ENCODE measurements at places on chromosomes 5 and 9.

GRCh38 chr5:139104577-139105276, 93.4 kb downstream of the SIL1 start:
- peak; percentile 68 for DNase-seq

- no peak for DNase-seq
These were observed 498.0 kb downstream of the NR2F1-AS1 start for GRCh38 chr5:93082981-93083380.

- DNase-seq: no peak
These were observed 275.0 kb upstream of the MVB12B start for GRCh38 chr9:126051446-126052130.

- no peak for DNase-seq
These were observed 8.1 kb upstream of the CCL28 start for GRCh38 chr5:43420241-43420640.

- no peak for DNase-seq
These were observed 47.4 kb downstream of the ROR2 start for GRCh38 chr9:91902475-91903125.

GRCh38 chr9:20553558-20554149, 68.6 kb downstream of the MLLT3 start:
- no peak for DNase-seq

DNA sequence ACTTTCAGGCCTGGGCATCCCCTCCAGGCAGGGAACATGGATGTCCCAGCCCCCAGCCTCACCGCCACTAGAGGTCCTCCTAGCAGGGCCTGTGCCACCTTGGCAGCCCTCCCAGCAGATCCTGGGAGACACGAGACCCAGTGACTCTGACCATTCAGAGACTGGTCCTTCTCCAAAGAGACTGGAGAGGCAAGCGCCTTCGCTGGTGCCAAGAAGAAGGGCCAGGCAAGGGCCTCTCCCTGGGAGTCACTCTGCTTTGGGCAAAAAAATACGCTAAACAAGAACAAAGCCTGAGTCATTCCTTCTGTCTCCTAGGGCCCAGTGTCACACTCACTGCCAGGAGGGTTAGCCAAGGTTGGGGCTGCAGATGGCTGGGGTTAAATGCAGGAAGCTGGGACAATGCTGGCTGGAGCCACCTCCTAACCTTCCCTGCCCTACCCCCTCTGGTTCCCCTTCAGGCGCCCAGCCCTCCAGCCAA, 35.3 kb upstream of the SMIM23 start:
- no peak for DNase-seq

DNA sequence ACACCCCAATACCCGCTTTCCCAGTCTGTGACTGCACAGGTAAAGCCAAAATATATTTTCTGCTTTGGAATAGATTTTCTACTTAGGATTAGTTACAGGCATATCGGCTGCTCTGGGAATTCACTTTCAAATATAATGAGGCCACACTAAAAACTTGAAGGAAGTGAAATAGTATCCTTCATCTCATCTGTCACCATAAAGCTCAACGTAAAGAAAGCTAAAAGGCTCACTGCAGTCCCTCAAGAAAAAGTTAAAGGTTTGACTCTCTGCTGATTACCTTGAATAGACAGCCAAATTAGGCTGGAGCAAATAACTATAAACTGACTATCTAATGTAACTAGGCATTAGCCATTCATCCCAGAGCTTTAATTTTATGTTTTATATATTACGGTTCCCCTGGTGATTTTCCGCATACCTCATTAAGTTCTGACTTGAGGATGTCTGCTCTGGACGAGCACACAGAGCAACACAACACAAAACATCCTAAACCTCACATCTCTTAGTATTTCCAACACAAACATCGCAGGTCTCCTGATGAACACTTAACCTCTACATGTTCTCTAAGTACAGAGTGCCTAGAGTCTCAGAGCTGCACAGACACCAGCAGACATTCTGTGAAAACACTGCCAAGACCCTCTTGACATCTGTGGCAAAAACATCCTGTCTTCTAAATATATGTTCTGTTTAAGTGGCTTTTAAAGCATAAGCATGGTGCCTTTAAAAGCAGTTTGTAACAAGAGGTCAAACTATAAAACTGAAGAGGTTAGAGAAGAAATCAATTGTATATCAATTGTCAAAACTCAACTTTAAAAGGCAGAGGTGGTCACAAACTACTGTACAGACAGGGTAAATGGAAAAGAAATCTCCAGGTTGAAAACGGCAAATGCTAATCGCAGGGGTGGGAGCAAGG, 35.4 kb downstream of the ELAVL2 start:
- DNase-seq: no peak

DNA sequence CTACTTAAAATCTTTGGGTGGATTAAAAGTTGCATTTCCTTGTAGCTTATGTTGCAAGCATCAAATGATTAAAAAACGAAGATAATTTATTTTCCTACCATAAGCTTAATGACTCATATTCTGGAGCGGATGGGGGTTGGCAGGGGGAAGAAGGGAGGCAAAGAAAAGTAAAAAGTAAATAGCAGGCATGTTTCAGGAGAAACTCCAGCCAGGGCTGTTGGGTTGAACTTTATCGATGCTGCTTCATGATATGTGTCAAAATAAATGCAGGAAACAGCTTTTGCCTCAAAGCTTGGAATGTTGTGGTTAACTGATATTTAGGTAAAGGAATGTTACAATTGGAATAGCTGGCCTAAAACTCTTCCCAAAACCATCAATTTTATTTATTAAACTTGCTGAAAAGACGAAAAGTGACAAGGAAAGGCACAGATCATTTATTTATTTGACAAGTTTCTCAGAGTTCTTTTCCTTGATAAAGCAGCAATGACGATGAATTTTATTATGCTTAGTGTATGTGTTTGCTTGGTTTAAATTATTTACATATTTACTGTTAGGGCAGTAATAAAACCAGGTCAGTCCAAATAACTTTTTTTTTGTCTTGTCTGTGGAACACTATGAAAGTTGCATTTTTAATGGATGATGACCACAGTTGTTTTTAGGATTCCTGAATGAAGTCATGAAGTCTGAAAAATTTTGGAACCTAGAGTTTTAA, 177.9 kb downstream of the PCSK1 start:
- no peak for DNase-seq

DNA sequence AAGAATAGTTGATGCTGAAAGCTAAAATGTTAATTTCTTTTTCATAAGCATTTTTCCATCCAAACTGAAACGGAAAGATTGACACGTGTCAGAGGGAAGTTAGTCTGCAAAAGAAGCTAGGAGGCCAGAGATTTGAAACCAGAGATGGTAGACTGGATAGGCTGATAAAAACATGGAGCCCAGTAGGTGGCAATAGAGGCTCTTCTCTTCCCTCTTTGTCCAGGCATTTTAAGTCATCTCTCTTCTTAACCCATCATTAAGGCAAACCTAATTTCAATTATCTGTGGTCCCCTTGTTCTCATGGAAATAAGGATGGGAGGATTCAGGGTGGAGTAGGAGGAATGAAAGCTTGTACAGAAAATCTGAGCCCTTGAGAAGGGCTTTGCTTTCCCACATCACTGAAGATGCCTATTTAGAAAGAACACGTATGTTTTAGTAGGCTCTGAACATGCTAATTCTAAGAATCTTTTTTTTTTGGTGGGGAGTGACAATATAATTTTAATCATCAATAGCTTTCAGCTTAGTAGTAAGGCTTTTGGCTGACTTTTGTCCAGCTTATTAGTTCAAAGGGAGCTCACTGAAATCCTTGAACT, 66.6 kb downstream of the ZNF474 start:
- peak; percentile 12 for DNase-seq

- DNase-seq: no peak
These were observed 4.5 kb downstream of the IRX4 start for GRCh38 chr5:1878050-1878849.

GRCh38 chr5:21199087-21199486, 1211.1 kb upstream of the CDH18 start:
- DNase-seq: no peak

DNA sequence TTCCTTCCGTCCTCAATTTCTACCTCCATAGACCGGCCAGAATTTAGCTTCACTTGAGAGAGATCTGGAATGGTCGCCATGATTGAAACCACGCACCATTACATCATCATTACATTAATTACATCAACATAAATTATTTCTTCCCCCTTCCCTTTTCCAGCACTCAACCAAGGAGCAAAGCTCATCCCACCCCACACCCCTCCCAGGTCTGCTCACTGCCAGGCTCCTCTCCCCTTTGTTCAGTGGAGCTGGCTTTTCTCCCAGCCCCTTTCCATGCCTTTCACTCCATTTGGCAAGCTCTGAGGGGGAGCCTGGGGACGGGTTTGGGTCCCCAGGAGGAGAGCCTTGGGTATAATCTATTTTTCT, 8.4 kb downstream of the RACK1 start:
- no peak for DNase-seq

DNA sequence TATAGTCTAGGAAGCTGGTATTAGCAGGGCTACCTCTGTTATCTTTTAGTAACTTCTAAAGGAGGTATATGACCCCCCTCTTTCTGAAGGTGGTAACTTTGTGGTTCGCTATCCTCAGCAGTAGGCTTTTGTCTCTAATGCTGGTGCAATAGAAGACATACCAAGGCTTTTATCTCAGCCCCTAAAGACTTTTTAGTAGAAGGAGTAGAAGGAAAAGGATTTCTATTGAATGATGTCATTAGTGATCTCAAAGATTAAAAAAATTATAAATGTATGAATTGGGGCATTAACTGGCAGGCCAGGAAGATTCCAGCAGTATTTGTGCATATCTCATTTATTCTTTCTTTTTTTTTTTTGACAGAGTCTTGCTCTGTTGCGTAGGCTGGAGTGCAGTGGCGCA, 78.2 kb downstream of the RAI14 start:
- DNase-seq: no peak

DNA sequence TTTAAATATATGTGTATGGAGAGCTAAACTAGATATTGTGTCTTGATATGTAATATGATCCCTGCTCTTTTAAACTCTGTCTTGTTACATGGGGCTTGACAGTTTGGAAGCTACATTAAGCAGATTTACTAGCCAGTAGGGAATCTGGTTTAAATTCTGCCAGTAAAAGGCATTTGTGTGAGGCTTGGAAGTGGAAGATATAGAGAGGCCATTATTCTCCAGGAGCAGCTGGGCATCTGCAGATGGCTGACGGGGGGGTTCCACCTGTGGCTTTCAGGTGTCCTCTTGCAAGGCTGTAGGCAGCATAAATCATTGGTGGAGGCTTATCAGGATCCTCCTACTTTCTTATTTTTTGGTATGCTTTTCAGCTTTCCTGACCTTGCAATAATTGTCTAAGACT, 179.1 kb upstream of the FBXL7 start:
- DNase-seq: peak; percentile 84

- no peak for DNase-seq
These were observed 77.6 kb upstream of the SAP30L start for GRCh38 chr5:154368041-154368800.

GRCh38 chr9:37034305-37034937, 353 bp upstream of the PAX5 start:
- DNase-seq: peak; percentile 9

DNA sequence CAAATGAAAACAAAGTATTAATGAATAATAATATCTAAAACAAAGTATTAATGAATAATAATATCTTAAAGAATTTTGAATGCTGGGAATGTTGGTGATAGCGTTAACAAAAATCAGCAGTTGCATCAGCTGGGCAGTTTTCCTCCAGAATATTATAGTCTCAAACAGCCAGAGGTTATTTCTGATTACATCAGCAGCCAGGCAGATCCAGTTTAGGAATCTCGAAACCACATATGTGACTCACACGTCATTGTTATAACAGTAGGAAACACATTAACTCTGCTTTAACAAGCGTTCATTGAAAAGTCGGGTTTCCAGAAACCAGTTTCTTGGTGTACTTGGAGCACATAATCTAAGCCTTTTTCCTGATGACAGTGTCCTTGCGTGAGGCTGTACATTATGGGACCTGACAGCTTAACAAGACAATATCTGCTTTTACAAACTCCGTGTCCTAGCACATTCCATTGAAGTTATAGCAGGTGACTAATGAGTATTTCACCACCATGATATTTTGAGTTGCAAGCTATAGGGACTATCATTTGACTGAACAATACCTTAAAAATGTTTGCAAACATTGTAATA, 559.5 kb upstream of the KLF4 start:
- DNase-seq: no peak

DNA sequence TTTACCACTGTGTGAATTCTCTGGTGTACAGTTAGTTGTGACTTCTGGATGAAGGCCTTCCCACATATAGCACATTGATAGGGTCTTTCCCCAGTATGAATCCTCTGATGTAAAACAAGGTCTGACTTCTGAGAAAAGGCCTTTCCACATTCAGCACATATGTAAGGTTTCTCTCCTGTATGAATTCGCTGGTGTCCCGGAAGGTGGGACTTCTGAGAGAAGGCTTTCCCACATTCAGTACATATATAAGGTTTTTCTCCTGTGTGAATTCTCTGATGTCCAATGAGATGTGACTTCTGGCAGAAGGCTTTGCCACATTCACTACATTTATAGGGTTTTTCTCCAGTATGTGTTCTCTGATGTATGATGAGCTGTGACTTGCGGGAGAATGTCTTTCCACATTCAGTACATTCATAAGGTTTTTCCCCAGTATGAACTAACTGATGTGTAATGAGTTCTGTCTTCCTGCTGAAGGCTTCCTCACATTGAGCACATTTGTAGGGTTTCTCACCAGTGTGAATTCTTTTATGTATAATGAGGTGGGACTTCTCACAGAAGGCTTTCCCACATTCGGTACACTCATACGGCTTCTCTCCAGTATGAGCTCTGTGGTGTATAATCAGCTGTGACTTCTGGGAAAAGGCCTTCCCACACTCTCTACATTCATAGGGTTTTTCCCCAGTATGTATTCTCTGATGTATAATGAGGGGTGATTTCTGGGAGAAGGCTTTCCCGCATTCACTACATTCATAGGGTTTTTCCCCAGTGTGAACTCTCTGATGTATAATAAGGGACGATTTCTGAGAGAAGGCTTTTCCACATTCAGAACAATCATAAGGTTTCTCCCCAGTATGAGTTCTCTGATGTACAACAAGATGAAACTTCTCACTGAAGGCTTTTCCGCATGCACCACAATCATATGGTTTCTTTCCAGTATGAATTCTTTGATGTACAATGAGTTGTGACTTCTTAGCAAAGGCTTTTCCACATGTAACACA, 9.1 kb downstream of the ZNF300 start:
- no peak for DNase-seq

GRCh38 chr9:136078498-136079011, 16.5 kb downstream of the NACC2 start:
- DNase-seq: no peak

DNA sequence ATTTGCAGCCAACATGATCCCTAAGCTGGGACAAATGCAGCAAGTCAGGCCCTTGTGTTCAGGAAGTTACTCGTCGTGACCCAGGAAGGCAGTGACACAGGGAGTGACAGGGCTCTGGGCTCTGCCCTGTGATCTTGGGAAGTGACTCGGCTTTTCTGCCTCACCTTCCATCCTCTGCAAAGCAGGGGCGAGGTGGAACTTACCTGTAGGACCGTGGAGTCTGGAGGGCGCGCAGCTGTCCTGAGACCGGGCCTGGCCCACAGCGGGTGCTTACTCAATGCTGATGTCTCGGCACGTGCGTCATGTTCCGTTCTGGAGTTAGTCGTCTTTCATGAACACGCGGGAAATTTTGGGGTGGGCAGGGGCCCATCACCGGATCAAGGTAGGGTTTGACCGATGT, 22.8 kb upstream of the LPCAT1 start:
- DNase-seq: no peak

Measured in DMS 273 treated with DMSO at 0.1 percent for 48 hours (cell line).